ENCODE measurements at places on chromosomes 2 and 18.

DNA sequence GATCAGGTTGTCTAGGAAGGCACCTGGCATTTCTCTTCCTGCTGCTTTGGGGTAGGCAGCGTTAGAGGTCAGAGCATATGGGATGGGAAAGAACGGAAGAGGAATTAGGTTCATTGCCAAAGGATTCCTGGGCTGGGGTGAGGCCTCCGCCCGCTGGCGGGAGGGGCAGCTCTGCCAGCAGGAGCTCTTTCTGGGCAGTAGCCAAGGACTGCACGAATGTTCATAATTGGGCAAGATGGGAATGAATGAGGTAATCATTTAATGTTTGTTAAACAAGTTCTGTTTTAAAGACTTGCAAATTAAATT, 253.9 kb downstream of the AGAP1 start:
- no peak for DNase-seq

DNA sequence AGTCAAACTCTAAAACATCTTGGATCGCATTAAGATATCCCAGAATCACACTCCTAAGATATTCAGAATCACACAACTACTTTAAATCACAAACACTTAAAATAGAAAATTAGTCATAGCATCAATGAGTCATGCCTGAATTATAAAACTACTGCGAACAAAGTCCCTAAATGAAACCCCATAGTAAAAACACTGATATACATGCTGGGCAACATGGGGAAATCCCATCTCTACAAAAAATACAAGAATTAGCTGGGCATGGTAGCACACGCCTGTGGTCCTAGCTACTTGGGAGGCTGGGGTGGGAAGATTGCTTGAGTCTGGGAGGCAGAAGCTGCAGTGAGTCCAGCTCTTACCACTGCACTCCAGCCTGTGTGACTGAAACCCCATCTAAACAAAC, 101.7 kb downstream of the COBLL1 start:
- no peak for DNase-seq

- no peak for DNase-seq
Observed at GRCh38 chr2:134527381-134527780, 191.4 kb downstream of the TMEM163 start.

GRCh38 chr2:138930571-138930970, 150.4 kb upstream of the NXPH2 start:
- DNase-seq, result no peak

All from HAP-1 (cell line).